CD8-positive, alpha-beta T cell (primary cell): ENCODE measurements at places on chromosomes 2 and 18.

DNA sequence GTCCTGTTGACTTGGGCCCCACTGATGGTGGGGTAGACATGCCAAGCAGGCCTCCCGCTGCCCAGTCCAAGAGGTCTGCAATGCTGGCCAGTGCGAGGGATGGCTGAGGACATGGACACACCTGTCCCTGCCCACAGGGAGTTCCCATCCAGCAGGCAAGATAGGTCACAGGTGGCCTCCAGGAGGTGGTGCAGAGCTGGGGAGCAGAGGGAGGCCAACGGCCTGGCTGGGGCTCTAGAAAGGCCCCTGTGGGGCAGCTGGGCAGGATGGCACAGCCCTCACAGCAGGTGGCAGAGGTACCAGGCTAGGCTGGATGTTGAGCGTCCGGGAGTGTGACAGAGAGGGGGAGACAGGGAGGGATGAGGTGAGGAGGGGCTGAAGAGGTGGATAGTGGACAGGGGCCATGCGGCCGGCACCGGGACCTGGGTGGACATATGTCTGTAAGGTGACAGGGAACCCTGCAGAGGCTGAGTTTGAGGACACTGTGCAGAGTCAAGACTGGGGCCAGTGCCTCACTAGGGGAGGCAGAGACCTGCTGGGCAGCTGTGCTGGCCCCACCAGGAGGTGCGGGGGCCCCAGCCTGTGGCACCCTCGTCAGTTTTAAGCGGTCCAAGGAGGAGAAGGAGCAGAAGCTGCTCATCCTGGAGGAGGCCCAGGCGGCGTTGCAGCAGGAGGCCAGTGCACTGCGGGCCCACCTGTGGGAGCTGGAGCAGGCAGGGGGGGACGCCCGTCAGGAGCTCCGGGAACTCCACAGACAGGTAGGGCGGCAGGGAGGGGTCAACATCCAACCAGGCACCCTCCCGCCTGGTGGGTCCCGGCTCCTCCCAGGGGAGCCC is 34.3 kb upstream of the SNED1 start:
- DNase-seq, result no peak

- DNase-seq, result peak; percentile 52
These were observed 32.2 kb downstream of the QPCT start for GRCh38 chr2:37376421-37377186.

GRCh38 chr18:59451963-59452362 is 92.9 kb upstream of the LMAN1 start:
- no peak for DNase-seq

GRCh38 chr2:27953077-27953476 is 62.5 kb downstream of the BABAM2 start:
- DNase-seq, result no peak

DNA sequence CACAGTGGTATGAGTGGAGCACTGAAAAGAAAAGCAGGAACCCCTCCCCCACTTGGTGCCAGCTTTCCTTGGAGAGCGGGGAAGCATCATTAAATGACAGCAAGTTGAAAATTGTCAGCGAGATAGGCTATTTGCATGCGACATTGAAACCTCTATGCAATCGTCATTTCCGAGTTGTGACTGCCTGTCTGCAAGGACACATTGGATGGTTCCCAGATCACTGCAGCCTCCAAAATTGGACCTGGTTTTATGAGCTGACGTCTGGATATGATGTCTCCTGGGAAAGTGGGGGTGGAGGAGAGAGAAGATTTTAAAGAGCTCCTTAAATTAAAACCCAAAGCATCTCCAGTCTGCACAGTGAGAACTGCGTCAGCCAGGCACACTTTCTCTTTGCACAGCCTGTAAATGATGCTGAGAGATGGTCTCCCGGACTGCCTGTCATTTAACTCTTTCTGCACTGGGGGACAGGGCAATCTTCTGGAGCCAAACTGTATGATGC is 57.8 kb upstream of the KIF5C start:
- DNase-seq, result no peak

DNA sequence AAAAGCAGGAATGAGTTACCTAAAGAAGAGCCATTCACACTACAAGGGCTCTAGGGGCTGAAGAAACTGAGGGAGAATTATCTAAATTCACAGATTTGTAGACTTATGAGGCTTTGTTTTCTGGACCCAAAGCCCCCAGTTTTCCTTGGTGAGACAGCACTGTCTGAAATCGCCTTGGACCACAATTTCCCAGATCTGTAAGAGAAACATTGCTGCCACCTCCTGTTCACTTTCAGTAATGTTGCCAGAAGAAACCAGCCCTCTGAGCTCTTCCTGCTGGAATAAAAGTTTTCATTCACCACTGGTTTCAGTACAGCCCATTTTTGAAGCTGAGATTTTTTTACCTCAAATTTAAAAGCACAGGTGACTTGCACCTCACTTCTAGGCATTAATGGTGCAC is 169.2 kb downstream of the CDH20 start:
- DNase-seq, result peak; percentile 5

DNA sequence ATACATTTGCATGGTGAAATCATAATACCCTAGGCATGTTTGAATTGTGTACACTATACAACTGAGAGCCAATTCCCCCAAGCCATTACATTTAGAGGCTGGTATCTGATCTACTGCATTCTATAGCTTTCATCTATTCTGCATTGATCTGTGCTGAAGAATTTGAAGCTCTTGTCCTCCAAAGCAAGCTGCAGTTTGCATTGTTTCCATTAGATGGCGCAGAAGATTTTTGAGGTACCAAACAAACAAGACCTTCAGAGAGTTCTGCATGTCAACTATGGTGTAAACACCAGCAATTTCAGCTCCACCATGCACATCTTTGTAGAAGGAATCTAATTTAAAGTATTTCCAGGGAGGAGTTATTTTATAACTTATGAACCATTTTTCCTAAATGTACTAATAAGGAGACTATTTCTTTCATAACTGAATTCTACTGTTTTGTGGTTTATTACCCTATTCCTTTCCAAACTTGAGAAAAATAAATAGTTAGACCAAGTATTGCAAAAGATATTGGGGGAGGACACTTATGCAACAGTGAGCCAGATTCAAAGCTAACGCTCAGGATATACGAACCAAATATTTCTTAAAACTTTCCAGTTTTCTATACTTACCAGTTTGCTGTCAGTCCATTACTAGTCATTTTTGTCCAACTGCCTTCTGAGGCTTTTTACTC is 761.8 kb upstream of the ACVR2A start:
- DNase-seq, result peak; percentile 57

DNA sequence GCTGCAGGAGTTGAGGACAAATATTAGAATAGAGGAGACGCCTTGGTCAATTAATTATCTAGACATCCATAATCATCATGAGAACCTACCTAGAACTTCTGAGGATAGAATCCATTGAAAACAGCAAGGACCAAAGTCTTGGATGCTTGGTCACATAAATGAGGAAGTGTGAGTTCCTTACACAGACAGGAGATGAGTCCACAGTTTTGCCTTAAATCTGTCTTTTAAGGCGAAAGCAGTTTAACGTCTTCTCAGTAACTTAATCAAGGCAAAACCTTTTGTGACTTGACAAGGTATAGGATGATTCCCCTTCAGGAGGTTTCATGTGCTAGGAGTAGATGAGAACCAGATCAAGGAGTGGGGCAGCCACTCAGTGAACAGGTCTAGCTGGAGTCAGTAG is 1783.2 kb upstream of the CELF4 start:
- DNase-seq, result no peak

DNA sequence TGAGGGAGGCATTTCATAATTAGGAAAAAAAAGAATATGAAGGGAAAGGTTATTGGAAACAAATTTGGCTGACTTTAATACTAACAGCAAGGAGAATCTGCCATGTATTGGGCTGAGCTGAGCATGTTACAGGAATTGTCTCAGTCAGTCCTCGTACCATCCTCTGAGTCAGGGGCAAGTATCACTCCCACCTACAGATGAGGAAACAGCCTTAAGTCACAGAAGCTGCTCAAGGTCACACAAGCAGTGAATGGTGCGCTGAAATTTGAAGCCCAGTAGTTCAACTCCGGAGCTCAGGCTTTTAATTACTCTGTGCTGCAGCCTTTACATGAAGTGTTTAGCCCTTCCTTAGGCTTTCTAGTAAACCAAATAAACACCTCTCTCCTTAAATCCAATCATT is 17.3 kb downstream of the PROKR1 start:
- no peak for DNase-seq

DNA sequence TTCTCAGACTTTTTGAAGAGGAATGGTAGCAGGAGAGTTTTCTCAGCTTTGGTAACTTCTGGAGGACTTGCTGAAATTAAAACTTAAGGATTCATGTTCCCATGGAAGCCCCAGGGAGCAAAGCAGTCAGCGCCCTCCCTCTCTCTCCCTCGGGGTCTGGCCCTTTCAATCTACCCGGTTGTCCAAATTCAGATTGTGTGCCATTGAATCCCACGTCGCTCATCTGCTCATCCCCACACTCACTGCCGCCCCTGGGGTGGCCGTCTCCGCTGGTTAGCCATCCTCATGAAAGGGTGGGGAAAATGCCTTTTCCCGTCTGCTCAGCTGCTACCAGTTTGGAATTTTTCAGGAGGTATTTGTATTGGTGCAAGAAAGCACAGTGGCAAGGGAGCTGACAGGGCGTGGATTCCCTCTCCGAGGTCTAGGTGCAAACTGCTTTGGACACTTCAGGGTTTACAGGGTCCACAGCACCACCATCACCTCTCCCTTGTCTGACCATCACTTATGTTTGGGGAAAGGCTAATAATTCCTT is 27.1 kb downstream of the MCFD2 start:
- DNase-seq, result no peak

DNA sequence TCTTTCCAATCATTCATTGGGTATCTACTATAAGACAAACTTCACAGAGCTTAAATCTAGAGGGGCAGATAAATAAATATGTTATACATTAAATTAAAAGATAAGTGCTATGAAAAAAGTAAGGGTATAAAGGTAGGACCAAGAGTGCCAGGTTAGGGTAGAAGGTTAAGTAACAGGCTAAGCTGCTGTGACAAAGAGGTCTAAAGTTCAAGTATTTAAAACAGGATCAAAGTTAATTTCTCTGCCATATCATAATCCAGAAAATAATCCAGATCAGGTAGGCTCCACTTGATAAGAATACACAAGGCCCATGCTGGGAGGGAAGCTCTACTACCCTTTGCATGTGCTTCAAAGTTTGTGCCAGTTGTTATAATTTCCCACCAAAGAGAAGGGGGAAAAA is 115.6 kb downstream of the DYM start:
- no peak for DNase-seq

- no peak for DNase-seq
These were observed 189.2 kb downstream of the LAMA1 start for GRCh38 chr18:6928359-6928758.

DNA sequence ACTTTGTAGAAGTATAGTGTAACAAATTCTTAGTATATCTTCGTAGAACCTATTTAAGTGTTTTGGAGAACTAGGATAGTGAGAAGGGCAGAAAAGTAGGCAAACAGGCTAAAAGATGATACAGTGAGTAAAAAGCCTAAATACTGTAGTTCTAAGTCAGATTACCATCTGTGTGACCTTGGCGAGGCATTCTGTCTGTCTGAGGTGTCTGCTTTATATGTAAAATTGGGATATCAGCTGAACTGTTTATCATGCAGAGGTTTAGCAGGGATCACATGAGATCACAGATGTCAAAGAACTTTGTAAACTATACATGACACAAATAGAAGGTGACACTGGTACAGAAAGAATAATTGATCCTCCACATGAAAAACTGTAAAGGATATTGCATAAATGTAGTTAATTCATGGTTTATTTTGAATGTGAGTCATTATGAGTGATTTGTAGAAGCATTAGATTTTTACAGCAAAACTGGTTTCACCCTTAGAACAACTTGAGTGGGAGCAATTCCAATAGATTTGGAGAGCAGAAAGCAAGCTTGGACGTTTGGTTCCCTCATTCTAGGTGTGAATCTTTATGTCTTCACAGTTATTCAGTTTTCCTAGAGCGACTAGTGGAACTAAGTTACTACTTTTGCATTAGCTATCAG is 41.9 kb downstream of the TAF1B start:
- DNase-seq, result no peak

DNA sequence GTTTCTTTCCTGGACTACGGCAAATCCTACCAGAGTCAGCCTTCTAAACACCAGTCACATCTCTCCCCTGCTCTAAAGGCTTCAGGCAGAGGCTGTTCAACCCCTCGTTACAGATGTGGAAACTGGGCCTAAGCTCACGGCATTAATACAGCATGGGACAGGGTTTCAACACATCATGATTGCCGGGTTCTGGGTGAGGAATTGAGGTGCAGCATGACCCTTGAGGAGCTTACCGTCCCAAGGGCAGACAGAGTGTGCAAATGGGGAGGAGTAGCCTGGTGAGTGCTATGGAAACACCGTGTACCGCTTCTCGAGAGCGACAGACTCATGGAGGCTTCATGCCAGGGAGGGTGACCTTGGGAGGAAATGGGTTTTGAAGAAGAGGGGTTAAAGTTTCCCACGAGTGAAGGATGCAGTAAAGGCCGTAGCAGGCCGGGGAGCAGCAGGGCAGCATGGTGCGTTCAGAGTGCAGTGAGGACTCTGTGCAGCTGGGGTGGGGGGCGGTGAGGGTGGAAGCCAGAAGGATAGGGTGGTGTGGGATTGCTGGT is 51.1 kb downstream of the TGOLN2 start:
- no peak for DNase-seq

- no peak for DNase-seq
These were observed 79.4 kb downstream of the NEB start for GRCh38 chr2:151654891-151655290.

DNA sequence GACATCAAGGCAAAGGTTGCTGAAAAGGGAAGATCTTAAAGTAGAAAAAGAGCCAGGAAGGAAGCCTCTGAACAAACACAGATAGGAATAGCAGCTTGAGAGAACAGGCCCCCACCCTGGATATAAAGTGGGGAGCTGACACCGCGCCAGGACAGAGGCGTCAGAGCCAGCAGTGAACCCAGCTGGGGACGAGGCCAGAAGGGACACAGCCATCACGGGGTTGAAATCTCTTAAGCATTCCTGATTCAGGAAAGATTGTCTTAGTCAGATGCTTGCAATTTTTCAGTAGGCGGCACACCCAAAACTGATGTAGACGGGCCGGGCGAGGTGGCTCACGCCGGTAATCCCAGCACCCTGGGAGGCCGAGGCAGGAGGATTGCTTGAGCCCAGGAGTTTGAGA is 93.8 kb upstream of the PHLPP1 start:
- no peak for DNase-seq

GRCh38 chr18:45063246-45064038 is 382.8 kb downstream of the SETBP1 start:
- no peak for DNase-seq

- DNase-seq, result no peak
These were observed 210.6 kb downstream of the IRS1 start for GRCh38 chr2:226589043-226589442.

- no peak for DNase-seq
These were observed 6.2 kb downstream of the CCBE1 start for GRCh38 chr18:59690996-59691395.

DNA sequence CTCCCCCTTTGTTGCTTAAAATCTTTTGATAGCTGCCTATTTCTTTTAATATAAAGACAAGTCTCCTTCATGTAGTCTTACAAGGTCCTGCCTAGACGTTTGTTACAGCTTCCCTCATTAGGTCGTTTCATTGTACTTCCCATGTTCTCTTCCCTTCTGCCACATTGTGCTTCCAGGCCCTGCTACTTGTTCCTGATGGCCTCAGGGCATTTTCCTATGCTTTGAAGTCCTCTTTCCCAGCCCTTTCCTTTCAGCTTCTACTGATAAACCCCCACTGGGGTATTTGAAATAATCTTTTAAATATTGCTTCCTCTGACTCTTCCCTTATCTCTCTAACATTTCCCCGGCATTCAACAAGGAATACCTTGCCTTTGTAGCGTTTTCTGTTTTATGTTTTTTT is 67.4 kb downstream of the UBE2E3 start:
- no peak for DNase-seq

- no peak for DNase-seq
These were observed 148.4 kb upstream of the PXDN start for GRCh38 chr2:1892529-1893250.

GRCh38 chr18:48335829-48336228 is 73.4 kb downstream of the ZBTB7C start:
- DNase-seq, result no peak
